ENCODE measurements at places on chromosomes 7 and 10.

- DNase-seq, result no peak
These were observed 233.8 kb downstream of the PRKG1 start for GRCh38 chr10:51308116-51308515.

GRCh38 chr10:58477122-58477521 is 35.5 kb upstream of the BICC1 start:
- no peak for DNase-seq

- no peak for DNase-seq
These were observed 188.8 kb downstream of the LSM5 start for GRCh38 chr7:32301427-32301826.

DNA sequence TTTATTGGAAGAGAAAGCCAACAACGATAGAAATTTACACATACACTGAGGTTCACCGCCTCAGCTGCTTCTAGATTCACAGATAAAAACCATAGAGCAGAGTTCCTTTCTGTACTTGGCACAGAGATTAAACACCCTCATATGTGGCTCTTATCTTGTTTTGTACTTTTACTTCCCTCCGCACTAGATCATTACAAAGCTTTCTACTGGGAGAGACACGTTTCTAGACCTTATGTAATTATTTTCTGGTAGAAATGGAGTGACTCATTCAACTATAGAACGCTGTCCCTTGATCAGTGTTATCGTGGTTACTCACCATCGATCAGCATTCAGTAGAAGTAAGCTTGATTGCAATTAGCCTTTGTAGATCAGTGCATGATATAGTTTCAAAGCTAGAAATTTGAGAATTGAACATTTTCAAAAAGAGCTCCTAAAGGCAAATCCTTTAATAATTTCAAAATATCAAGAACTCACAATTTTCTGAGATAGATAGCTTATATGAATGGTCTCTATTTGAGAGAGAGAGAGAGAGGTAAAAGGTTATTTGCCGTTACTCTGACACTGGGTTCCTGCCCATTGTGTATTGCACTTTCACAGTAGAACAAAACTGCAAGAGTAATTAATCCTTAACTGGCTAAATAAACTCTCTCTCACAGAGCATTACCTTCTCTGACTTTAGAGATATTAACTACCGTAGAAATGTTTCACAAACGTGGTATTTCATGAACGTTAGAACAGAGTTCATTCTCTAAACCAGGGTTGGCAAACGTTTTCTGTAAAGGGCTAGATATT is 26.1 kb upstream of the DNAJC1 start:
- DNase-seq, result no peak

DNA sequence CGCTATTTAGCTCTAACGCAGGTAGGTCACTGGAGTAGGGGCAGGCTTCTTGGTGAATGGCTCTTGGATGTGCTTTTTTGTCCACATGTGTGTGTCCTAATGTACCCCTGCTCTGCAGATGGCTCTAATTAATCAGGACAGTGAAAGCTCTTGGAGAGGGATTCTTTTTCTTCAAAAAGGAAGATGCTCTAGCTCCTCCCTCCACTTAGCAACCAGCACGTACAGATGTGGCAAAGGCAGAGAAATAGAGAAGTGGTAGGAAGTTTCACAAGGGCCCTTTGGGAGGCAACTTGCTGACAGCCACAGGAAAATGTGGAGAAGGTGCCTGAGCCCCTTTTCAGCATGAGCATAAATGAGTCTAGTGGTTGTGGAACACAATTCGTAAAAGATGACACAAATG is 221.7 kb downstream of the PLXNA4 start:
- DNase-seq, result no peak

DNA sequence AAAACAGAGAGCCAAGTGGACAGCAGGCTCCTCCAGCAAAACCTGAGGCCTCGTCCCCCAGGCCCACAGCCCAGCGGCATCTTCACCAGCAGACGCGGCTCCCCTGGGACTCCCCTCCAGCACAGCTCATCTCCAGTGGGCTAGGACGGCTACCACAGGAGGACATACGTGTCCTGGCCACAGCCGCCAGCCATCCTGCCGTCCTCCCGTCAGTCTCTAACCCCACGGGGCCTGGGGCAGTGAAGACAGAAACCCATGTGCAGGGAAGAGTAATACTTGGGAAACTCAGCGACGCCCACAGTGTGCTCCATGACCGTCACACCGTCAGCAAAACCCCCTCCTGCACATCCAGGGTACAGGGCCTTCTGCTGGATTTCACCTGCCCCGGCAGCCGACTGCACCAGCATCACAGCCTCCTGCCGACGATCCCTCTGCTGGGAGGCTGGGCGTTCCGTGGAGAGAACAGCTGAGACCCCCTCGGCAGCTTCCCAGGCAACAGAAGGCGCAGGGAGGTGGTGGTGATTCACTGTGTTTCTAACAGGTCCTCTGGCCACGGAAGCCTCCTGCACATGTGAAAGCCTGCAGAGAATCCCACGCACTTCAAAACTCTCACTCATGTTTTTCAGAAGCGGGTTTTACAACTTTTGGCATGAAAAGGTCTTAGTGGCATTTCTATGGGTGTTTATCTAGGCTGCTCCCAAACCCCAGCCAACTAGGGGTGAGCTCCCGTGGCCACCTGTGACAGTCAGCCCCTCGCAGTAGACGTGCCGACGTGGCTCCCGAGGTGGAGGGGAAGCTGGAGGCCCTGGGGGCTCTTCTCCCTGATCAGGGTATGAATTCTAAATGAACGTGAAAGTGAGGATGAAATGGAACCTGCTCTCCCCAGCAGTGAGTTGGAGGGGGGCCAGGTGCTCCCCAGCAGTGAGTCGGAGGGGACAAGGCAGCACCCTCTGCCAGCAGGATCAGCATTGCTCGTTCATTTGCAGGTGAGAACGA is 513.5 kb downstream of the PTPRN2 start:
- DNase-seq, result no peak

GRCh38 chr7:945556-946255 is 8.8 kb downstream of the ADAP1 start:
- DNase-seq, result no peak

DNA sequence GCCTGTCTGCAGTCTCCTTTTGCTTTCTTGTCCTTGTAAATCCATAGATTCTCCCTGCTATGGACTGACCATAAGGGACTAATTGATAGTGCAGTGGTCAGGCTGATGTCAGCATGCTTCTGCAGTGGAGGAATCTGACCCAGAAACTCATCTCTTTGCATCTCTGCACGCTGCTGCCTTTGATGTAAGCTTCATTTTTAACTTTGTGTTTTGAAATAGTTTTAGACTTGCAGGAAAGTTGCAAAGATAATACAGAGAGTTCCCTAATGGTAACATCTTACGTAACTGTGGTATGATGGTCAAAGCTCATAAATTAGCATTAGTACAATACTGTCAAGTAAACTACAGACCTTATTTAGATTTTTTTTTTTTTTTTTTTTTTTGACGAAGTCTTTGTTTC is 89.6 kb downstream of the GALNT17 start:
- DNase-seq, result no peak

- DNase-seq, result peak; percentile 60
These were observed 83.5 kb upstream of the PRKG1 start for GRCh38 chr10:50990568-50991455.

- DNase-seq, result peak; percentile 20
These were observed 936.6 kb downstream of the NRG3 start for GRCh38 chr10:82811621-82812020.

GRCh38 chr7:158991824-158992621 is 135.7 kb downstream of the DYNC2I1 start:
- DNase-seq, result no peak

DNA sequence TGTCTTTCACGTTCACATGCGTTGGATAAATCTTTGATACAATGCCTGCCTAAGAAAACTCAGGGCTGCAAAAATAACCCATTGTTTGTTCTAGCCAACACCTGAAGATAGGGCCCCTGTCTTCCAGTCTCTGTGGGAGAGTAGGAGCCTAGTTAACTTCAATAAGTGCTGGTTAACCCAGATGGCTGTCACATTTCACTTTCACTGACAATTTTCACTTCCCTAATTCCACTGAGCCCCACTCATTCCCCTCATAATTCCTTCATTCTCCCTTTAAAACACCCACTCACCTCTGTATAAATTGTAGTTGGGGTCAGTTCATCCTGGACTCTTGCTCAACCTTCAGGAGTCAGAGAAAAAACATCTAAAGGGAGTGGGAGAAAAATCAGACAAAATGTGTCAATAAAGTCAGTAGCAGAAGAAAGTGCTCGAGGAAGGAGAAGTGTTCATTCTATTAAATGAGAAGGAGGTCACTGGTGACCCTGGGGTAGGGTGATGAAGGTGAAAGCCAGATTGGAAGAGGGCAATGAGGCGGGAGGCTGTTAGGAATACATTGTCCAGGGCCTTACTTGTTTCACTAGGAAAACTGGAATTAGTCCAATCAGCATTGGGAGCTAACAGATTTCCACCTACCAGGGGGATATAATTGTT is 51.2 kb upstream of the ABI1 start:
- no peak for DNase-seq

GRCh38 chr10:62459072-62459471 is 84.9 kb downstream of the ZNF365 start:
- no peak for DNase-seq

DNA sequence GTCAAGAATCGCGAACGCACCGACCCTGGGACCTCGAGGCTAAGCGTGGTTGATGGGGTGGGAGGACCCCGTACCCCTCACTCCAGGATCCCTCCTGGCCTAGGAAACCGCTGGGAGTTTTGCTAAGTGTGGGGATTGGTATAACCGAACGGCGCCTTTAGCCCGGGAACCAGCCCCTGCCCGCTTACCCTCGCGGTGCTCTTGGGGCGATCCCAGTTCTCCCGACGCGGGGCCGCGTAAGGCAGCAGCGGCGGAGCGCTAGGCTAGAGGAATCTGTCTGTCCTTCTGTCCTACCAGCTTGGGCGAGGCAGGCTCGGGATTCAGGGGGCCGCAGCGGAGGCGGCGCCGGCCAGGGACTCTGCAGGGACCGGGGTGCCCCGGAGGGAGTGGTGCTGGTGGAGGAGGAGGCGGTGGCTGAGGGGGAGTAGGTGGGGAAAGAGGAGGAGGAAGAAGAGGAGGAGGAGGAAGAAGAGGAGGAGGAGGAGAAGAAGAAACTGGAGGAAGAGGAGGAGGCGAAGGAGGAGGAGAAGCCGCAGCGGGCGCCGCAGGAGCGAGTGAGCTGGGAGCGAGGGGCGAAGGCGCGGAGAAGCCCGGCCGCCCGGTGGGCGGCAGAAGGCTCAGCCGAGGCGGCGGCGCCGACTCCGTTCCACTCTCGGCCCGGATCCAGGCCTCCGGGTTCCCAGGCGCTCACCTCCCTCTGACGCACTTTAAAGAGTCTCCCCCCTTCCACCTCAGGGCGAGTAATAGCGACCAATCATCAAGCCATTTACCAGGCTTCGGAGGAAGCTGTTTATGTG is 439 bp upstream of the EMX2 start:
- DNase-seq, result peak; percentile 85

GRCh38 chr10:78868456-78868855 is 200.3 kb upstream of the ZMIZ1 start:
- DNase-seq, result no peak

- DNase-seq, result peak; percentile 95
These were observed 16.1 kb upstream of the GPR146 start for GRCh38 chr7:1028044-1028770.

- DNase-seq, result no peak
These were observed 72.1 kb upstream of the NANOS1 start for GRCh38 chr10:118957443-118957825.

GRCh38 chr10:10995120-10995519 is 22.6 kb upstream of the CELF2 start:
- DNase-seq, result no peak

DNA sequence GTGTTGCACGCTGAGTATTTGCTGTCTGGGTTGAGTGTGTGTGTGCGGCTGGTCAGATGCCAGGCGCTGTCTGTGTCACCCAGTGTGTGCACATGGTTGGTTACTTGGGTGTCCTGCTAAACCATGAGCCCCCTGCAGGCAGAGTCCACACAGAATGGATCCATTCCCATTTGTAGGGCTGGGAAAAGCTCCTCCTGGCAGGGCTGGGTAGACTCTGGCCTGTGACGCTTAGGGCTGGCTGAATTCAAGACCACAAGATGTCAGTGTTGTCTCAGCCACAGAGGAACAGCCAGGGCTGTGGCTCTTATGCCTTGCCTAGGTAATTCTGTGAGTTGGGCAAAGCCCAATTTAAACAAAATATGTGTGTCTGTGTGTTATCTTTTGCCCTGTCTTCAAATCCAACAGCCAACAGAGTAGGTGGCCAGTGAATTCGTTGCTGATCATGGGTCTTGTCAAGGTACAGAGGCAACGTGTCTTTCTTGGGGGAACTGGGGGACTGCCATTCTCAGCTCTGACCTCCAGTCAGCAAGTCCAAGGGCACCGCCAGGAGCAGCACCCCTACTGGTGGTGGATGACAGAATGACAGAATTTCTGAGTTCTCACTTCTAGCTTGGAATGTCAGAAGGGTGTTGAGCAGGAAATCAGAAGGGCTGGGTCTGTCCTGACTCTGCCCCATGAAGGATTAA is 285.1 kb downstream of the CCSER2 start:
- peak; percentile 57 for DNase-seq

DNA sequence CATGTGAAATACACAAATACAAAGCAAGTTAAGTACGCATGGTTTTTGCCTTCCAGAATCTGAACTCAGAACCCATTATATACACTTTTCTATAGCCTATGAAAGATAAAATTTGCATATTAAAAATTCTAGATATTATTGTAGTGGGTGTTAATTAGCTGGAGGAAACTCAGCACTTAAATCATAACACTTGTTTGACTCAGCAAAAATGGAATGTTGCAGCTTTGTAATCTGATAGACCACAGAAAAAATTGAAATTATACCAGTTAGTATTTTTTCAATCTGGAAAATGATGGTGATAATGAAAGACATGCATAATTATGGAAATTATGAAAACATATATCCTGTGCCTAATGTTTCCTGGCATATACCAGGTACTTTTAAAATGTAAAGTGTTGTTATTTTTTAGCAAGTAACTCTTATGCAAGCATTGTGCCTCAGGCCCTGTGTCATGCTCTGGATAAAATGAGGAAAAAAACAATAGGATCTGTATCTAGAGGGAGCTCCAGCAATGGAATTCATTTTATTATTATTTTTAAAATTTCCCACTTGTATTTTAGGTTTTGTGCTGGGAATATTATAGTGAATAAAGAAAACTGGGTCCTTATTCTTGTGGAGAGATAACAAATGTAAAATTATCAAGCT is 490.4 kb upstream of the SEMA3A start:
- DNase-seq, result no peak

- peak; percentile 26 for DNase-seq
These were observed 8.9 kb upstream of the NANOS1 start for GRCh38 chr10:119020627-119020946.

DNA sequence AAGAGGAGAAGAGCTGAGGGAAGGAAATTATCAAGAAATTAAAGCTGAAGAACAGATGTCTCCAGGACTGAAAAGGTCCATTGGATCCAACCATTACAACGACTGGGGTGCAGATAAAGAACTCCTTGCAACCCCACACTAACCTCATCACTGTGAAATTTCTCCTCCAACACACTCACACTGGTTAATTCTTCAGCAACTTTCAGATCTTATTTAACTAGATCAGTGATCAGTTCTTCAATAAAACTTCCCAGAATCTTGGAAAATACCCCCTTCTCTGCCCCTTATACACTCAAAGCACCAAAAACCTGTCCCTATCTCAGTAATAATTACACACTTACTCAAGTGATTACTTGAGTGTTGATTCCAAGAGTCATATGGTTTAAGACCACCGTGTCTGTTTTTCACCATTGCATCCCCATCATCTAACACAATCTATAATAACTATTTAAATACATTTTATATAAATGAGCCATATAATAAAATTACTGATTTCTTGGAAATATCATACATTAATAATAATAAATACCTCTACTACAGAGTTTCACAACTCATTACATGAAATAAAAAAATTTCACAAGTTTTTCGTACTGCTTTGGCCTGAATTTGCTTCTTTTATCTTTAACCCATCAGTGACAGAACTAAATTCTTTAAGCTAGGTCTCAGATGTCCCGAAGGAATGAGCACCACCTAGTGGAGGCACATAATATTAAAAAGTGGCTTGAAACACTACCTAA is 123.7 kb downstream of the MPP7 start:
- DNase-seq, result peak; percentile 40

Data from nephron progenitor cell (in vitro differentiated cells).